ENCODE measurements at places on chromosomes 16 and 17.
A peak's percentile ranks its signal among the peaks of the same experiment; 100 is the strongest.

- no peak for ATAC-seq
Observed at GRCh38 chr17:39943702-39944392, 16.3 kb downstream of the LRRC3C start.

- ATAC-seq = peak; percentile 3
Observed at GRCh38 chr16:79601092-79601930, 774 bp upstream of the MAF start.

DNA sequence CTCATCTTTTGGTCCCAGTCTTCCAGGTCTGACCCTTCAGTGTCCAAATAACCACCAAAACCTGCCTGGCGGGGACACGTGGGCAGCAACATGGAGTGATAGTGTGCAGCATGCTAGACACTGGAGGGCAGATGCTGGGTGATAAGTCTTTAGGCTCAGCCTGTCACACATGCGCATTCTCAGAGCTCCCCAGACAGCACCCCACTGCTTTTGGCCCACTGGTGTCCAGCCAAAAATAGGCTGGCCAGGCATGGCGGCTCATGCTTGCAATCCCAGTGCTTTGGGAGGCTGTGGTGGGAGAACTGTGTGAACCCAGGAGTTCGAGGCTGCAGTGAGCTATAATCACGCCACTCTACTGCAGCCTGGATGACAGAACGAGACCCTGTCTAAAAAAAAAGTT lies 12.3 kb downstream of the GINS2 start:
- ATAC-seq = no peak

- no peak for ATAC-seq
Observed at GRCh38 chr17:75875182-75875939, 3.0 kb downstream of the TRIM47 start.

DNA sequence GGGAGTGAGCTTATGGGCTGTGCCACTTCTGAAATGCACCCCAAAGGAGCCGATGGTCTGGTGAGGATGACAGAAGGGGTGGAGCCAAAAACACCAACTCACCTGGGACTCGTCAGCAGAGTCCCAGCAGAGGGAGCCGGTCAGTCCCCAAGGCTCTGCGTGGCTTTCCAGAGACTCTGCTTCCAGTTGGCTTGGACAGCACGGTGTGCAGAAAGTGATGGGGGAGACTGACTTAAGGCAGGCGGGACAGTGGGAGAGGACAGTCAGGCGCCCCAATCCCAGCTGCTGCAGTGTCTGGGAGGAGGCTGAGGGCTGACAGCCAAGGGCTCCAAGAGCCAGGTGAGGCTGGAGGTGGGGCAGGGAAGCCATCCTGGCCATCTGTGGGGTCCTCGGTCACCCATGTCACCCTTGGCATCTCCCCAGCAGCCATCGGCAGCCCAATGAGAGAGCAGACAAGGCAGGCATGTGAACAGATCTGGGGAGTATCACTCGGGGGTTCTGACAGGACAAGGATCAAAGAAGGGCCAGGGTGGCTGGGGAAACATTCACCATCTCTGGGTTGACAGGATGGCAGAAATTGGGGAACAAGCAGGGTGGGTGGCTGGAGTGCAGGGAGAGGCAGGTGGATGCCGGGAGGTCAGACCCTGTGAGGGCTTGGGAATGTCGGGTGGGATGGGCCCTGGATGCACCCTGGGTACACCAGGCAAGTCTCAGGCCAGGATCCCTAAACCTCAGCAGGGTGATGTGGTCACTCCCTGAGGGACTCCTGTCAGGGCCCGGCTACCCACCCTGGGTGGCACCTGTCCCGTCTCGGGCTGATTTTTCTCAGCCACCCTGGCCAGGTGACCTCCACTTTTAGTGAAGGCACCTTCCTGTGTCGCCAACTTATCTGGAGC lies 8.9 kb upstream of the KRTAP17-1 start:
- no peak for ATAC-seq

GRCh38 chr17:33469911-33470310 lies 176.8 kb upstream of the ASIC2 start:
- ATAC-seq = no peak

- ATAC-seq = peak; percentile 87
Observed at GRCh38 chr16:29710227-29711219, 31.5 kb downstream of the QPRT start.

GRCh38 chr17:50362661-50363060 lies 10.3 kb downstream of the MRPL27 start:
- no peak for ATAC-seq

- ATAC-seq = no peak
Observed at GRCh38 chr16:54425068-54425467, 138.5 kb upstream of the IRX3 start.

- no peak for ATAC-seq
Observed at GRCh38 chr17:7856011-7856810, 1.1 kb downstream of the NAA38 start.
